ENCODE measurements at places on chromosomes 6 and 20.

- DNase-seq, result no peak
Observed at GRCh38 chr6:25503686-25504085, 148.3 kb upstream of the SCGN start.

DNA sequence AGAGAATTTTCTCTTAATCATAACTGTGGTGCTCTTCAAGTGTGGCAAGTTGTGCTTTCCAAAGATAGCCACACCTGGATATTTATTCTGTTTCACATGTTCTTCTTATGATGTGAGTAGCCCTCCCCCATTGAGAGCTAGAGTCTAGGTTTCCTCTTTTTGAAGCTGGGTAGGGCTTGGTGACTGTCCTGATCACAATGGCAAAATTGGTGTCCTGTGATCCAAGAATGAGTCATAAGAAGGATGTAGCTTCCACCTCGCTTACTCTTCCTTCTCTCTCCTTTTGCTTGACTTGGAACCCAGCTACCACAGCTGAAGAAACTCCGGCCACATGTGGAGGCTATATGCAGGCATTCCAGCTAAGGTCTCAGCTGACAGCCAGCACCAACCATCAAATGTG, 7.4 kb upstream of the IGF2R start:
- no peak for DNase-seq

DNA sequence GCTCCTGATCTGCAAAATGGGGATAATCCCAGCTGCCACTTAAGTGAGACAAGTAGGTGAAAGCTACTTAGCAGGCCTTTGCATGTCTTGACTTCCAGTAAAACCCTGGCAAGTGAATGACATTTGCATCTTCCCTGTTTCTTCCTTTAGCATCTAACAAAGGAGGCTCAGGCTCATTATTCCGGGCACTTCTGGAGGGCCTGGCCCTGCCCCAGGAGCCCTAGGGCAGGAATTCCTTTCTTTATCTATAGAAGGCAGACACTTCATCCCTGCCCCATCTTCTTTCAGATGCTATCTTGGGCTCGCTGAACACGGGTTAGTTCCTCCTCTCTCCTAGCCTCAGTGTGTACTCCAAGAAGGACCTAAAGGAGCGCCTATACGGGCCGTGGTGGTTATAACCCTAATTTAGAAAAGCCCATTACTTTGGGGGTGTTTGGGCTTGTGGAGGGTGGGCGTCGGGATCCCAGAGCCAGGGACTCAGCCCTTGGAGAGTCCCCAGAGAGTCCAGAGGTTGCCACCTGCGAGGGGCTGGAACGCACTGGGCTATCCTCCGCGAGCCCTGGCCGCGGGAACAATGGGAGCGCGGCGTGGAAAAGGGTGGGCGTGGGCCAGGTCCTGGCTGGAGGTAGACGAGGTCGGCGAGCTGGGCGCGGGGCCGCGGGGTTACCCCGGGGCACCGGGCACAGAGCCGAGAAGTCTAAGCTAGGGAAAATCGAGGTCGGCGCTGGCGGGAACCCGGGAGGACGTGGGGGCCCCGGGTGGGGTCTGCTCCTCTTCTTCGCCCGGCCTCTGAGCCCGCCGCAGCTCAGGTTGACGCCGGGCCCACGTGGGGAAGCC, 62.8 kb upstream of the EPB41L1 start:
- no peak for DNase-seq

- DNase-seq, result no peak
Observed at GRCh38 chr6:44594481-44594880, 207.0 kb downstream of the CDC5L start.

GRCh38 chr6:109166673-109167072, 71.4 kb downstream of the CEP57L1 start:
- DNase-seq, result no peak

- DNase-seq, result no peak
Observed at GRCh38 chr20:32909896-32910571, 51.3 kb downstream of the EFCAB8 start.

GRCh38 chr6:51398064-51398705, 579.5 kb downstream of the TFAP2B start:
- no peak for DNase-seq

- DNase-seq, result no peak
Observed at GRCh38 chr6:112979830-112980229, 632.7 kb downstream of the RFPL4B start.

- no peak for DNase-seq
Observed at GRCh38 chr6:101534386-101534785, 140.9 kb downstream of the GRIK2 start.

- no peak for DNase-seq
Observed at GRCh38 chr20:15251171-15251570, 913.8 kb upstream of the FLRT3 start.

DNA sequence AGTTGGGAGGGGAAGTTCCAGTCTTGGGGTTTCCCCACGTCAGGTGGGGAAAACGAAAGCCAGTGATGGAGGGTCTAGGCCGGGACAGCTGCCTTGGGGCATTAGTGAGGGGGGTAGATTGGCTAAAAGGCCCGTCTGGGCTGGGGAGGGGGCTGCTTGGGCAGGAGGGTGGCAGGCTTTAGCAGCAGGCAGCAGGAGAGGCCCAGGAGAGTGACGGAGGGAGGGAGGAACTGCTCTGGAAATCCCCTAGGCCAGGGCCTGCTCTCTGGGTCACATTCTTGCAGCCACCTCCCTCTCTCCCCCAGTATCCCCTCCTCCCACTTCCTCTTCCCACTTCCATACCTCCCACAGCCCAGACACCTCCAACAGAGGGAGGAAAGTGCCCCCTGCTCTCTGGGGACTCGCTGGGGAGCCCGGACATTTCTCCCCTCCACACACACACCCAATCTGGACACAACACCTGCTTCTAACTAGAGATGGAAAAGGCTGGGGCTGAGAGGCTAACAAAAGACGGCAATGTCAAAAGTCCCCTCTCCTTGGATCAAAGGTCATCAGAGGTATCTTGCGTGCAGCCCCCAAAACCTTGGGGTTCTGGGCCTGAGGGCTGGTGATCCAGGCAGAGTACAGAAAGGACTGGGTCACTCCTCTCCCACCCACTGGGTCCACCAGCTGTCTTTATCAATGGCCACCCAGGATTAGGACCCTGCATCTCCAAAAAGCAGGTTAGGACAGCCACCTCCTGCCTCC, 1.8 kb downstream of the NFKBIE start:
- DNase-seq, result peak; percentile 55

DNA sequence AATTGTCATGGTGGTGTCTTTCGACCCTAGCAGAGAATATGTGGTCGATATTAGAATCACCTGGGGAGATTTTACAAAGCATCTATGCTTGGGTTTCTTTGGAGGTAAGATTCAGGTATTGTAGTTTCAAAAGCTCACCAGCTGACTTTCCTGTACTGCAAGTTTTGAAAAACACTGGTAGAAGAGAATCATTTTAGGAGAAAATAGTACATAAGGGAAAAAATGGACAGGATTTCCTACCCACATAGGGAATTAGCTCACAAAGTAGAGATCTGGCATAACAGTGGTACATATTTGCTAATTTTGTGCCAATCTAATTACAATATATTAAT, 27.4 kb upstream of the ABT1 start:
- no peak for DNase-seq

DNA sequence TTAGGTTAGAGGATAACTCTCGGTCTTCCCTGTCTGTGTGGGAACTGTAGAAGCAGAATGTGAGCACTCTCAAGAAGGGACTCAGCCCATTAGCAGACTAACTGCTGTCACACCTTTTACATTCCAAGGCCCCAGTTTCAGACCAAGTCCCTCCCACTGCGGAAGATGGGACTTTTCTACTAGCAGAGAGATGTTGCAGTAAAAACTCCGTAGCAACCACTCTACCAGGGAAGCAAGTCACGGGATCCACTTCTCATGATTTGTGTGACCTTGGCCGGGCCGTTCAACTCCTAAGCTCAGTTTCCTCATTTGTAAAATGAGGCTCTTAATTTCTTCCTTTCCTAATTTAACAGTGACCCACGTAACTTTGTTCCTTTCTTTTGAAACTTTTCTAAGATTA, 77.1 kb upstream of the SLC4A11 start:
- no peak for DNase-seq

DNA sequence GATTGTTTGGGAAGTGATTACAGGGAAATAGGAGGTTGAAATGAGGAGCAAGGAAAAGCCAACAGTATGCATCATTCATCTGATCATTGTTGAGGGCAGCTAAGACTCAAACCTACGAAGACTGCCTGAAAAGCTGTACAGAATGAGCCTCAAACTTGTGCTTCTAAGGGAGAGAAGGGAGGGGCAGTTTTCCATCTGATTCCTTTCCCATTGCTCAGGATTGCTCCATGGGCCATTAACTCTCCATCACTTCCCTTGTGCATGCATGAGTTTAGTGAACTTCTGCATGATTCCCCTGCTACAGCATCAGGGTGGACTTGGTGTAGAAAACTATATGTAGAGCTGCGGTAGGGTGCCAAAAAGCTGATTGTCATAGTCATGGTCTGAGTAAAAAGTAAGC, 742.7 kb upstream of the SLC35B3 start:
- DNase-seq, result no peak

DNA sequence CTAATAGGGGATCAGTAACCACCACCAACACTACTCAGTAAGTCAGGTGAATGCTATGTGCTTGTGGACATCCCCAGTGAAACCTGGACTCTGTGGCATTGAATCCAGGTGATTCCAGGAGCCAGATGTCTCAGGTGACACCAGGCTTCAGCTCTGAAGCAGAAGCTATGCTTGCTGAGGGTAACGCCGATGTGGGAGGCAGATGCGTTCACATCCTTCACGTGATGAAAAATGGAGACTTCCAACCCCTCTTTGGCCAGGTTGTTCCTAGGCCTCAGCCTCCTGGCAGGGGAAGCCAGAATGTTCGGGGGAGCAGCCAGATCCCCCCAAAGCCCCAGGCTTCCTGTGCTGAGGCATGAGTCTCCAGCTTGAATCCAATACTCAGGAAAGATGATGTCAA, 209.8 kb upstream of the PDE10A start:
- DNase-seq, result no peak

DNA sequence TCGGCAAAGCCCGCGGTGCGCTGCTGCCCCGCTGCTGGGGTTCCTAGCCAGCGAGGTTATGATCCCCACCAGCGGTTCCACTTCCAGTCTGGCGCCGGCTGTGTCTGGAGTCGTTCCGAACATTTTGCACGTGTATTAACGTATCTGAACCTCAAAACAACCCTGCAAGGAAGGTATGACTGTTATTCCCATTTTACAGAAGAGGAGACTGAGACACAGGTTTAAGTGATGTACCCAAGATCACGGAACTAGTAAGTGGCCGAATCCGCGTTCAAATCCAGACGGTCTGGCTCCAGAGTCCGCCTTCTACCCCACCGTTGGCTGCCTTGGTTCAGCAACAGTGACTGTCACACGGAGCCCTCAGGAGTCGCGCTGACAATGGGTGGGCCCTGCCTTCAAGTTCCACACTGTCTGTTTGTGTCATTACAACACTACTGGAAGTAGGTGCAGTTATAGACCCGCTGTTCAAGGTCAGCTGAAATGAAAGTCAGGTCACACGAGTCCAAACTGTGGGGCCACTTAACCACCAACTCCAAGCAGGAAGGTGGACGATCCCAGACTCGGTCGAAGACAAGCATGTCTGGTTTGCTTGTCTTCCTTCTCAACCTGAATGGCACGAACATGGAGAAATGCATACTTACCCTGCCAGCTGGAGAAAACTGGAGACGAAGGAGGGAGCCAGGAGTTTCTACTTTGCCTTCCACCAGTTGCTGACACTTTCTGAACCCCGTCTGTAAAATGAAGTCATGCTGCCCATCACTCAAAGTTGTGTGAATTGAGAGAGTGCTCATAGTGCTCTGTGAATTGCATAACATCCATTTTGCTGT, 803 bp upstream of the SRXN1 start:
- DNase-seq, result no peak

DNA sequence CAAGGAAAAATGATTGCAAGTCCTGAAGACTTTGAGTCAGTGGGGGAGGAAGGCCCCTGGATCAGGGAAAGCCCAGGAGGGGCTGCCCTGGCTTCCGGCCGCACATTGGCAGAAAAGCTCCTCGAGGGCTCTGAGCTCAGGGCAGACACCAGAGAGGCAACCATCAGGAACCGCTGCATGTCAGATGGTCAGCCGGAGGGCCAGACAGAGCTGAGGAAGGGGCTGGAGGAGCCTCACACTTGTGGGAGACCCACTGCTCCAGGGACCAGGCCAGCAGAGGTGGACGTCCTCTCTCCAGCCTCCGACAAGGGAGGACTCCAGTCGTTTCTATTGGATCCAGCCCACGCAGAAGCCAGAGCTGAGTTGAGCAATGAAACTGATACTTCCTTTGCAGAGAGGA, 30.2 kb upstream of the AAR2 start:
- DNase-seq, result no peak

- no peak for DNase-seq
Observed at GRCh38 chr20:53047203-53047602, 75.0 kb downstream of the TSHZ2 start.

GRCh38 chr6:117919275-117919674, 12.2 kb downstream of the SLC35F1 start:
- DNase-seq, result no peak

DNA sequence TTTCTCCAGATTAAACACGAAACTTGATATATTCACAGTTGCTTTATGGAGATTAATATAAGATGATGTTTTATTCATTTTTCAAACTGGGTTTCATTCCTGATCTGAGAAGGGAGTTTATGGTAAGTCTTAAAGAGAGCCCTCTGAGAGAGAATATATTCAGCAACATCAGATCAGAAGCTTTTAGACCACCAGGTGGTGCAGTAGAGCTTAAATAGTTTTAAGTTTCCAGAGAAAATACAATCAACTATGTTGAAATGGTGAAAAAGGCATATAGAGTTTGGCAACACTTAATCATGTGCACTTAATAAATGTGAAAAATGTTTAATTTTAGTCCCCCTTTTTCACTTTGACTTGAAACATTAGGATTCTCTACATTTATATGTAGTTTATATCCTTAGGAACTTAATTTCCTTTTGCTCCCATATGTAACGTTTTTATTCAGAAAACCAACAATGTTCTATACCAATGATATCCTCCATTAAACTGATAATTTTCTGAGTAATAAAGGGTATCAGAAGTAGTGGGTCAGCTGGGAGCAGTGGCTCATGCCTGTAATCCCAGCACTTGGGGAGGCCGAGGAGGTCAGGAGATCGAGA, 86.4 kb upstream of the CLDN20 start:
- DNase-seq, result peak; percentile 68

DNA sequence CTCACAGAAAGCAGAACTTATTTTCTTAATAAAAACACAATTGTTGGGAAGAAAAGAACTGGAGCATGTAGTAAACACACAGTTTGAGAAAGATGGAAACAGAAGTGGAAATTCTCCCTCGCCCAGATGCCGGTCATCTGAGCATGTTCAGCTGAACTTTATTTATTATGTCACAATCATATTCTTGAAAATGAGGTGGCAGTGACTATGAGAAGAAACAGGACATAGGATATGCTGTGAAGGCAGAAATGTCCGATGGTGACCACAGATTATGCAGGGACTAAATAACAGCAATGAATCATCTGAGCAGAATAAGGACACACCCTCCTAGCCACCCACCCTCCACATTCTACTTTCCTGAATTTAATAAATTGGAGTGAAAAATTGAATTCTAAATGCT, 425.3 kb upstream of the NOX3 start:
- no peak for DNase-seq

Measured in stimulated activated CD4-positive, alpha-beta T cell treated with anti-CD3 and anti-CD28 coated beads, Interleukin-15, amount 100 ng/mL, for 24 hours (primary cell).